Smooth muscle cell of bladder (primary cell): ENCODE measurements at places on chromosomes 11 and 22. TPM values are rescaled to one million over a fixed set of nuclear protein-coding genes. Genes with fewer than 3 reads are reported as not detected.

Gene MUC2
- not detected in 2 replicates for total RNA-seq

Gene NEAT1
- 155 and 432 TPM in 2 replicates for total RNA-seq

Gene OR51E2
- total RNA-seq = 0.09 TPM in 1 of 2 replicates, not detected in the other

Gene SCO2
- total RNA-seq = 0.57 and 1.6 TPM in 2 replicates

Gene ARVCF
- 4.1 and 4.8 TPM in 2 replicates for total RNA-seq

Gene PGR
- under 0.01 TPM in 2 replicates for total RNA-seq

Gene CLMP
- 123 and 150 TPM in 2 replicates for total RNA-seq

Gene AQP11
- total RNA-seq = 2.8 and 6.0 TPM in 2 replicates

Gene OR5A1
- total RNA-seq = not detected in 2 replicates

Gene CRYBB3
- total RNA-seq = not detected in 2 replicates

Gene FIBIN
- total RNA-seq = 51.4 and 136 TPM in 2 replicates

Gene C11orf65
- total RNA-seq = 0.83 and 1.3 TPM in 2 replicates

Gene INS
- not detected in 2 replicates for total RNA-seq

Gene MS4A15
- not detected in 2 replicates for total RNA-seq

Gene OR4S2
- not detected in 2 replicates for total RNA-seq

Gene KCNJ1
- total RNA-seq = 0.09 TPM in 1 of 2 replicates, not detected in the other

Gene MMP3
- total RNA-seq = 7.5 and 118 TPM in 2 replicates

Gene OR51B5
- 0.18 and 0.28 TPM in 2 replicates for total RNA-seq

Gene TESMIN
- total RNA-seq = under 0.01 TPM in 1 of 2 replicates, not detected in the other

Gene TSPAN32
- under 0.01 TPM in 2 replicates for total RNA-seq

Gene RFPL2
- not detected in 2 replicates for total RNA-seq

Gene BTG4
- total RNA-seq = not detected in 2 replicates

Gene GGT5
- total RNA-seq = 5.8 and 6.7 TPM in 2 replicates

Gene VSIG10L2
- total RNA-seq = 0.14 TPM in 1 of 2 replicates, not detected in the other

Gene A4GALT
- total RNA-seq = 13.7 and 20.6 TPM in 2 replicates

Gene GPR83
- total RNA-seq = under 0.01 TPM in 1 of 2 replicates, not detected in the other

Gene CYP2D6
- 0.14 and 1.6 TPM in 2 replicates for total RNA-seq

Gene HBB
- not detected in 2 replicates for total RNA-seq

Gene FBLN1
- 118 and 184 TPM in 2 replicates for total RNA-seq

Gene TBC1D10A
- 10.1 and 11.4 TPM in 2 replicates for total RNA-seq

Gene OR6T1
- total RNA-seq = not detected in 2 replicates

Gene P2RY2
- total RNA-seq = not detected in 2 replicates

Gene ACAT1
- 88.1 and 101 TPM in 2 replicates for total RNA-seq

Gene WT1
- under 0.01 and 1.1 TPM in 2 replicates for total RNA-seq

Gene P2RX6
- total RNA-seq = 2.6 and 2.8 TPM in 2 replicates

Gene FGF4
- total RNA-seq = not detected in 2 replicates

Gene SERPING1
- total RNA-seq = 4.7 and 10.8 TPM in 2 replicates

Gene C11orf16
- not detected in 2 replicates for total RNA-seq

Gene TSPO
- 212 and 239 TPM in 2 replicates for total RNA-seq

Gene RASSF10
- not detected in 2 replicates for total RNA-seq

Gene GAB4
- not detected in 2 replicates for total RNA-seq

Gene SLC5A4
- not detected in 2 replicates for total RNA-seq

Gene SCARF2
- 18.8 and 28.3 TPM in 2 replicates for total RNA-seq

Gene CSF2RB
- 0.09 TPM in 1 of 2 replicates, not detected in the other for total RNA-seq

Gene PPP6R3
- 99.6 and 105 TPM in 2 replicates for total RNA-seq

Gene OR51E1
- 0.09 TPM in 1 of 2 replicates, not detected in the other for total RNA-seq

Gene NTM
- total RNA-seq = 15.4 and 17.7 TPM in 2 replicates

Gene PDGFD
- total RNA-seq = 33.5 and 49.4 TPM in 2 replicates
